ENCODE measurements at places on chromosomes 12 and 14.

- no peak for DNase-seq
Observed at GRCh38 chr12:47419497-47419896, 286.3 kb downstream of the RPAP3 start.

- DNase-seq, result no peak
Observed at GRCh38 chr12:114476159-114476558, 70.2 kb upstream of the TBX5 start.

GRCh38 chr14:68688872-68689371, 103.9 kb downstream of the ZFP36L1 start:
- DNase-seq, result no peak

DNA sequence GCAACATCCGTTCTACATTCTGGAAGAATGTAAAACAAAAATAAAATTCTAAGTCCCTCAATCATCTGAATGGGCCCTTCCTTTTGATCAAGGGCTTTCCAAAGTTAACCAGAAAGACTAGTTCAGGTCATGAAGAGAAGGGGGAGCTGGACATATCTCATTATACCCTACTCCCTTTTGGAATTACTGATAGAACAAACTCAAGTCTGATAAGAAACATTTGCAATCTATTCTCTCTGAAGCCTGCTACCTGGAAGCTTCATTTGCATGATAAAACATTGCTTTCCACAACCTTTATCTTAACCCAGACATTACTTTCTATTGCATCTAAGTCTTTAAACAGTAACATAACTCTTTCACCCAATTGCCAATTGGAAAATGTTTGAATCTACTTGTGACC, 8.3 kb upstream of the ACSM4 start:
- no peak for DNase-seq

GRCh38 chr14:23123419-23123818, 4.4 kb upstream of the CEBPE start:
- DNase-seq, result no peak

- DNase-seq, result no peak
Observed at GRCh38 chr14:103385929-103386712, 906 bp downstream of the MARK3 start.

DNA sequence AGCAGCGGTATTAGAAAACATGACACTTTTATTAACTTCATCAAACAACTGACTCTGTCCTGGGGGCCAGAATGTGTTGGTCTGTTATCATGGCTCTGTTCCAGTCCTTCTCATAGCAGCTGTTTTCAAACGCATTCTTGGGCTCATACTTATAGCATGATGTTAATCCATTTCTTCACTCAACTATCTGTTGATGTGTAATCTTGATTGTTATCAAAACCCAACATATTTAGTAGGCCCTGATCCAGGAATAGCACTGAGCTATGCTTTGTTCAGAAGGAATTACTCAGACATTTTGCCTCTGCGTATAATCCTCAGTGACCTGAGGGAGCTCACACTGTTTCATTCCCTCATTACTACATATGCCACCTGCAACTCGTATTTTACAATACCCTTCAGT, 315.9 kb downstream of the BMP4 start:
- DNase-seq, result no peak

DNA sequence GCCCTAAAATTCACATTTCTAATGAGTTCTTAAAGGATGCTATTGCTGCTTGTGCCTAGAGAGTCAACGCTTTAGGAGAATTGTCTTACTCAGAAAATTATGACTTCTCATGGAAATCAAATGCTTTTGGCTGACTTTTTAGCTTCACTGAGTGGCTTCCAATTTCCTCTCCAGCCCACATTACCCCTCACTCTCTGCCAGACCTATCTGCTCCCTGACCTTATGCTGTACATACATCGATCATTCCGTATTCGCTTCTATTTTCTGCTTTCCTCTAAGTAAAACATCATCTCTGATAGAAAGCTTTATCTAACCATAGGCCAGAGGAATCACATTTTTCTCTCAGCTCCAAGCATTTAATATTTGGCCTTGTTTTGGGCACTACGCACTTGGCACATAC, 12.5 kb upstream of the SMCO3 start:
- no peak for DNase-seq

DNA sequence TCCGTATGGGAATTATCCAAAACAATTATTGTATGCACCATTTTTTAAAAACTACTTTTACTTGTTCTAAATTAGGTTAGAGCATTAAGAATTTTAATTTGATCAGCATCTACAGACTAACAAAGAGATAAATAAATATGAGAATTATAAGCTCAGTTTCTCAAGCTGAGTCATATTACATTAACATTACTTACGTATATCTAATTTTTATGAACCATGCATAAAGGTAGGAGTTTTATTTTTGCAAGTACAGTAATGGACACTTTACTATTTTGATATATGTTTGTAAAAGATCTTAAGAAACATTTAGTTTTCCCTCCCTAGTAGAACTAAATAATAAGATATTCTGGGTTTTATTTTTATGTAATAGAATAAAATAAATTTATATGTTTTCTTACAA, 410.1 kb downstream of the TMEM117 start:
- no peak for DNase-seq

GRCh38 chr12:68291396-68292036, 38.1 kb upstream of the IL22 start:
- no peak for DNase-seq

DNA sequence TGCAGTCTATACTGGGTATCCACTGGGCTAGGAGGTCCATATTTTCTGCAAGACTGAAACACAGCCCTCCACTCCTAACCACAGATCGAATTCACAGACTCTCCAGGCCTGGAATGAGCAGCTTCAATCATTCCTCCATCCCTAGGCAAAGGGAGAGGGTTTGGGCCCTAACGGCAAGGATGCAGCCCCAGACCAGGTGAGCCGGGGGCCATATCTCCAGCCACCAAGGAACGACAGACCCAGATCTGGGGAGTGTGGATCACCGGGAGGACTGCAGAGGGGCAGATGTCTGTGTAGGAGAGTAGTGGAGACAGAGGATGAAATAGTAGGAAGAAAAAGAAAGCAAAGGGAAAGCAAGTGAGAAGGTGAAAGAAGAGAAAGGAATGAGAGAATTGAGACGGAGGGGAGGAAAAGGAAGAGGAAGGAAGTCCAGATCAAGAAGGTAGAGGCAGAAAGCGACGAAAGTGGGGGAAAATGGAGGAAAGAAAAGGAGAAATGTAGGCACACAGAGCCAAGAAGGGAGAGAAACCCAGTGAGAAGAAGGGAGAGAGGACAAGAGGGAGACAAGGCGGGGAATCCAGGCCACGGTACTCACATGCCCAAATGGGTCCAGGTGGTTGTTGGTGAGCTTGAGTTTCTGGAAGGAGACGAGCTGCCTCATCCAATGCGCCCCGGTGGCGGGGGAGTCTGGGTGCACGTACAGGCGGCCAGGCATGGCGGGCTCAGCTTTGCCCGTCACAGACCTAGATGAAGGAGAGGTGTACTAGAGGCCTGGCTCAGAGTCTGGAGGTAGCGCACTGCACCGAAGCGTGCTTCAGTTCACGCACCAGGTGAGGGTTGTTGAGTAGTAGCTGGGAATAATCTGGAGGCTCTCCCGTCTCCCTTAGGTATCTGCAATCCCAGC, 7.7 kb downstream of the TBX5 start:
- no peak for DNase-seq

GRCh38 chr12:65868133-65868705, 43.9 kb downstream of the HMGA2 start:
- no peak for DNase-seq

DNA sequence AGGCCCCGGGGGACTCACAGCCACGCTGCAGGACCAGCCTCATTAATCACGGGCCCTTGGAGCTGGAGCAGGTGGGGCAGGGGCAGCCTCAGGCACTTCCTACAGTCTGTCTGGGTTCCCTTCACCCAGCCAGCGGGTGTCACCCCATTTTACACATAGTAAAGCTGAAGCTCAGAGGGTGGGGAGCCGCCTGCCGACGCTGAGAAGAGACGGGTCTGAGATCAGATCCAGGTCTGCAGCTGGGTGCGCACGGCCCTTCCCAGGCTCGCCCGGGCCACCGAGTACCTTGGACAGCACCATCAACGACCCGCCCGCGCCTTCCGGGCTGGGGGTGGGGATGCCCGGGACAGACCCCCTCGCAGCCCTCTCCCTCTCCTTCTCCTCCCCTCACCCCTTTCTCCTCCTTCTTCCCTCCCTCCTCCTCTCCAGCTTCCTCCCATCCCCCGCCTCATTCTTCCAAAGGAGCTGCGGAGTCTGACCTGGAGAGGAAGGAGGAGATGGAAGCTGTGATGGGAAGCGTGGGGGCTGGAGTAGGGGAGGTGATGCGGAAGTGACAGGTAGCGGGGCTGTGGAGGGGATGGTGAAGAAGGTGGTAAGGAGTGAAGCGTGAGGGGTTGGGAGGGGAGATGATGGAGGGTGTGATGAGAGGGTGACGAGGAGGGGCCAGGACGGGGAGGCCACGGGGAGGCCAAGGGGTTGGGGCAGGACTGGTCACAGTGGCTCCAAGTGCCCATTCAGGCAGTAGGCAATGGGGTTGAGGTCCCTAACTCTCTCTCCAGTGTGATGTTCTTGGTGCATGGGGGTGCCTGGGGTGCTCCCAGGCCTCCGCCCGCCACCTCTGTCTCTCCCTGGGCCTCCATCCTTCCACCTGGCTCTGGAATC, 8.8 kb downstream of the DTX1 start:
- no peak for DNase-seq

DNA sequence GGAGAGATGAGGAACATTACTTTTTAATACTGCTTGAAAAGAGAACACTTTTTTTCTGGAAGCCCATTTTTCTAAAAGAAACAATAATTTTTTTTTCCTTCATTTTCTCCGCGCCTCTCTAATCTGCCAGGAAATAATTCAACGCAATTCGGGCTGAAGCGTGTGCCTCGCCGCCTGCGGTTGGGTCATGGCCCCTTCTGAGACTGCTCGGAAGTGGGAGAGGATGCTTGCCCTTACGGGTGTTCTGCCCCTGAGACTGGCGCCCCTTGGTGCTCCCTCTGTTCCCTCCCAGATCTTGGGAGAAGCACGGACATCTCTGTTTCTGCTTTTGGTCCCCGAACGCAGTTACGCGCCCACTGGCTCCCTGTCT, 332 bp upstream of the TBC1D30 start:
- no peak for DNase-seq

DNA sequence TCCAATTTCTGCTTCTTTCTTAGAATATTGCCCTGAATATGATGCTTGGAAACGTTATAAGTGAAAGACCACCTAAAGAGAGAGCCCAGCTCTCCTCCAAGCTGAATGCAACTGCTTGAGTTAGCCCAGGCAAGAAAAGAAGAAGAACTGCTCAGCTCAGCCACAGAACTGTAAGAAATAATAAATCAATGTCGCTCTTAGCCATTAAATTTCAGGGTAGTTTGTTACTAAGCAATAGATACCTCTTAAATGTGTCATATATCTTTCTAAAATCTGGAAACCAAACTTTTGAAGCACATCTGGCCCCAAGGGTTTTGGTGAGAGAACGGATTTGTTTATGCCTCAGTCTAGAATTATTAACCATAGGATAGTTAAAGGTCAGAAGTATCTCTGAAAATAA, 50.4 kb downstream of the SLC6A15 start:
- no peak for DNase-seq

GRCh38 chr12:80271780-80272179, 172.3 kb upstream of the PTPRQ start:
- no peak for DNase-seq

DNA sequence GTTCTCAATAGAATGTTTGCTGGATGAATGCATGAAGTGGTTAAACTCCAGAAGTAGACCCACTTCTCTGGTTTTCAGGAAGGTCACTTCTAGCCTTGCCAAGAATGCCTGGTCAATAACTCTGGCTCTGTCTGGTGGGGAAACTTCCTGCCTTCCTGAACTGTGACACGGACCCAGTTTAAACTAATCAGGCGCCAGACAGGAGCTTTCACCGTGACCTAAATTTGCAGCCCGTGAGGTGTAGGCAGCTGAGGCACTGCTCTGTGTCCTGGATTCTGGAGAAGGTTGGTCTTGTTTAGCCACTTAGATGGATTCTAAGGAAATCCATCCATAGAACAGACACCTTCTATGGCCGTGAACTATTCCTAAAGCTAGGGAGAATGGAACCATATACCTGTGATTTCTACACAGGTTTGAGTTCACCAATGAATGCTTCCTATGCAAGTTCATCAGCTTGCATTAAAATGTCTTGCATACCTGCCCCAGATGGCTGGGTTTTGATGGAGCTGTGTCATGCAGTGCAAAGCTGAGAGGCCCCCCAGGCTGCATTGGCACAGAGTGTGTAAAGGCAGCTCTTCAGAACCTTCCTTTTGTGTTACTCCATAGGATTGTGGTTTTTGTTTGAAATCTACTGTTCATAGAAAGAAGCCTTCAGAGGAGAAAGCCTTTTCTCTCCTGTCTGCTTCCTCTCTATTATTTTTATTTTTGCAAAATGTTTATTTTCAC, 4.4 kb downstream of the CHST11 start:
- DNase-seq, result no peak

DNA sequence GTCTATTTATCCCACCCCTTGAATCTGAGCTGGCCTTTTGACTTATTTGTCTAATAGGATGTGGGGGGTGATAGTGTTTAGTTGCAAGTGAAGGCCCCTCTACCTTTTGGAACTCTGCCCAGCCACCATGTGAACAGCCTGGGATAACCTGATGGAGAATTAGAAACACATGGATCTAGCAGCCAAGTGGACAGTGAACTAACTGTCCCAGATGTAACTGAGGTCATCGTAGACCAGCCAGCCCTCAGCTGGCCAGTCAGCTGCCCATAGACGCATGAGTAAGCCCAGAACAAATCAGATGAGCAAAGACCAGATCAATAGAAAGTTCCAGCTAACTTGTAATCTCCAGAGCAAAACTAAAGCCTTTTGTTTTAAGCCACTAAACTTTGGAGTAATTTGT, 19.0 kb downstream of the KLRB1 start:
- DNase-seq, result no peak

DNA sequence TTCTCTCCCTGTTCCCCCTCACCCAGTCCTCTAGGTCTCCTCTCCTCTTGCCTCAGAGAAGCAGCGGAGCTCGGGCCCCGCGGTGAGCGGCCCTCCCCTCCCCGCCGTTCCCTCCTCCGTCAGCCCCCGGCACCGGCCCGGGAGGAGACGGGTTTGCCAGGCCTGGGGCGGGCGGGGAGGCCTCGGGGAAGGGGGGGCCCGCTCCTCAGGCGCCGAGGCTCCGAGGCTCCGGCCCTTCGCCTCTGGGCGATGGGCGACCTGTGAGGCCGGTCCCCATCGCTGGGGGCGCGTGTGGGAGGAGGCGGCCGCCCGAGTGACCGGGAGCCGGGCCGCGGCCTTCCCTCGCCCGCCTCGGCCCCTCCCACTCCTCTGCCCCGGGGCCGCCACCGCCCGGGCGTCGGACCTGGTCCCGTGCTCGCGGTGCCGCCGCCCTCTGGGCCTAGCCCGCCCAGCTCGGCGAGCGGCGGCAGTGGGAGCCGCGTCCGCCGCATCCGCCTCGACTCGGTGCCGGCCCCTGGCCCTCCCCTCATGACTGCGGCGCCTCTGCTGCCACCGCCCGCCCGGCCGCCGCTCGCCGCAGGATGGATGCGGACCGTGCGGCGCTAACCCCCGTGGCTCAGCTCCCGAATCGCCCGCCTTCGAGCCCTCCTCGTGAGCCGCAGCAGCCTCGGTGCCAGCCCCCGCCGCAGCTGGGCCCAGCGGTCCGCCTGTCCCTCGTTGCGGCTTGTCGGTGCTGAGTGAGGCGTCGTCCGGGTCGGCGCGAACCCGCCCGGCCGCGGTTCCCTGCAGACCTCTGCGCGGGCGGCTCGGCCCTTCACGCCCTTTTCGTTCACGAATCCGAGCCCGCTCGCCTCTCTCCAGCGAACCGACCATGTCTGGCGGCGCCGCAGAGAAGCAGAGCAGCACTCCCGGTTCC, 574 bp downstream of the WNK1 start:
- peak; percentile 23 for DNase-seq

Data from stimulated activated CD4-positive, alpha-beta T cell treated with anti-CD3 and anti-CD28 coated beads, Interleukin-1b, Interleukin-23, amount 100 ng/mL, for 4 hours (primary cell).